NCI-H226 (cell line): ENCODE measurements at places on chromosomes 7 and 10.

DNA sequence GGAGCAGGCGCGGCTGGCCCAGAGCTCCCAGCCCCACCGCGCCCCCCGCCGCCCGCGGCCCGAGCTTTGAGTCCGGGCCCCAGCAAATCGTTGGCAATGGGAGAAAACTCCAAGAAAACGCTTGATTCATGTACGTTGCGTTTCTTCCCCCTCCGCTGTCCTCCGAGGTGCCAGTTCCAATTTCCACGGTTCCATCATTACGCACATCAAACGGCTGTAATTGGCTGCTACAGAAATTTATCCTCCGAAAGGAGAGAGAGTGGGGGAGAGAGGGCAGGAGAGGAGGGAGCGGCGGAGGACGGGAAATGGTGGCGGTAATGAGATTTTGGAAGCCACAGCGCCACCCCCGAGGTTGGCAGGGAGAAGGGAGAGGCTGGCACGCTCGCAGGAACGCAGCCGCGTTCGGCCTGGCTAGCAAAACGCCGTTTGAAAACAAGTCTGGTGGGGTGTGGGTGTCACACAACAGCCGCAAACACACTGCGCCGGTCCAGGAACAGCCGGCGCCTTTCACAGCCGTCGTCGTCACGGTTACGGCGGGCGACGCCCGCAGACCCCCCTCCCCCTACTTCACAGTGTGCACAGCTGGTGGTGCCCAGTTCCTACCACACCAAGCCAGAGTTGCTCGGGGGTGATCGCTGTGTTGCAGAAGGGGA, 57.5 kb downstream of the UNCX start:
- no peak for DNase-seq

- no peak for DNase-seq
These were observed 183.5 kb downstream of the RNF133 start for GRCh38 chr7:122515404-122515803.

DNA sequence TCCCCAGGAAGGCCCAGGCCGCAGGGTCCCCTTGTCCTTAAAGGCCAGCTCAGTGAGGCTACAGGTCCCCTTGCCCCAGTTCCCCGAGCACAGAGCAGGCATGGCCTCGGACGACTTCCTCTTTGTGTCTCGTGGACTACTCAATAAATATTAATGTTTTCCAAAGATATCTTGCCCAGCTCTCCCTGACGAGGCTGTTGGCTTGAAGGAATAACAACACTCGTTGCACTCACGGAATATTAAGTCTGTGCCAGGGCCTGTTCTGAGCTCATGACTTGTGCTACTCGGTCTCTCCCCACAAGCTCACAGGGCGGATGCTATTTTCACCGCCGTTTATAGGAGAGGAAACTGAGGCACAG, 68.2 kb downstream of the CUX1 start:
- DNase-seq, result no peak

DNA sequence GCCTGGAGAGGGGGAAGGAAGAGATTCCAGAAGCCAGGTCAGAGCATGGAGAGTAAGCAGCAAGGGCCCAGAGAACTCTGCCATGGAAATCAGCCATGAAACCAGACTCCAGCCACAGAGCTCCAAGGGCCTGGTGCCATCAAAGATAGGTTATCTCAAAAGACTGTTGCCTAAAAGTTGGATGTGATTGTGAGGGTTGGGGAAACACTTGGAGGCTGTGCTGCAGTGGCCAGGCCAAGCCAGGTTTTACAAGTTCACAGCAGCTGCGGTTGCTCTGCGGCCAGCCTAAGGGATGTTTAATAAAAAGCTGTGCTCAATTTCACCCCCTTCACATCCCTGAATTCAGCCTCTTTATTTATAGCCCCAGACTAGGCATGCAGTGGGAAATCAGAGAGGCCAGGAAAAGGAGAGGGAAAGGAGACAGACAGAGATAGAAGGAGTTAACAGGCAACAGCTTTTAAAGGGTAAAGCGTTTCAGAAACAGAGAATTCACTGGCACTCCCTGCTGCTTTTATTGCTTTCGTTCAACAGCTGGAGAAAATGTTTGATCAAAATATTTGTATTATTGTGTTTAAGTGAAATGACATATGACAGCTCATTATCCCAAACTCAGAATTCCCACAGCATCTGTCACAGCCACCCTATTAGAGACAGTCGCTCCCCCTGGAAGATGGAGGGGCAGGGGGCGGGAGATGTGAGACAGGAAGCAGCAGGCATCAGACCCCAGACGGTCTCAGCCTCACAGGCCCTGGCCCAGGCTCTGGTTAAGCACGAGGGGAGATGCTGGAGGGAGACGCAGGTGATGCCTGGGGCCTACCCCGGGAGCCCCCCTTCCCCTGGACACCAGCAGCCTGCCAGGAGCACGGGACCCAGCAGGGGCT, 140.1 kb downstream of the GLI3 start:
- DNase-seq, result peak; percentile 48

- DNase-seq, result no peak
These were observed 641.8 kb upstream of the SEMA3D start for GRCh38 chr7:85828614-85829013.

GRCh38 chr10:61869774-61870525, 31.5 kb upstream of the ARID5B start:
- peak; percentile 60 for DNase-seq

GRCh38 chr10:130470973-130471372, 334.8 kb downstream of the GLRX3 start:
- DNase-seq, result no peak

DNA sequence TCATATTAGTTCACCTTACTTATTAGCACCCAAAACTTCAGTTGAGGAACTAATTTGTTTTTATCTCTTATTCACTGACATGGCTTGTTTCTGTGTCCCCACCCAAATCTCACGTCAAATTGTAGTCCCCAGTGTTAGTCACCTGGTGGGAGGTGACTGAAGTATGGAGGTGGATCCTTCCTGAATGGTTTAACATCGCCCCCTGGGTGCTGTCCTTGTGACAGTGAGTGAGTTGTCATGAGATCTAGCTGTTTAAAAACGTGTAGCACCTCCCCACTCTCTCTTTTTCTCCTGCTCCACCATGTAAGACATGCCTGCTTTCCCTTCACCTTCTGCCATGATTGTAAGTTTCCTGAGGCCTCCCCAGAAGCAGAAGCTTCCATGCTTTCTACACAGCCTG, 75.0 kb upstream of the HECTD2 start:
- no peak for DNase-seq

DNA sequence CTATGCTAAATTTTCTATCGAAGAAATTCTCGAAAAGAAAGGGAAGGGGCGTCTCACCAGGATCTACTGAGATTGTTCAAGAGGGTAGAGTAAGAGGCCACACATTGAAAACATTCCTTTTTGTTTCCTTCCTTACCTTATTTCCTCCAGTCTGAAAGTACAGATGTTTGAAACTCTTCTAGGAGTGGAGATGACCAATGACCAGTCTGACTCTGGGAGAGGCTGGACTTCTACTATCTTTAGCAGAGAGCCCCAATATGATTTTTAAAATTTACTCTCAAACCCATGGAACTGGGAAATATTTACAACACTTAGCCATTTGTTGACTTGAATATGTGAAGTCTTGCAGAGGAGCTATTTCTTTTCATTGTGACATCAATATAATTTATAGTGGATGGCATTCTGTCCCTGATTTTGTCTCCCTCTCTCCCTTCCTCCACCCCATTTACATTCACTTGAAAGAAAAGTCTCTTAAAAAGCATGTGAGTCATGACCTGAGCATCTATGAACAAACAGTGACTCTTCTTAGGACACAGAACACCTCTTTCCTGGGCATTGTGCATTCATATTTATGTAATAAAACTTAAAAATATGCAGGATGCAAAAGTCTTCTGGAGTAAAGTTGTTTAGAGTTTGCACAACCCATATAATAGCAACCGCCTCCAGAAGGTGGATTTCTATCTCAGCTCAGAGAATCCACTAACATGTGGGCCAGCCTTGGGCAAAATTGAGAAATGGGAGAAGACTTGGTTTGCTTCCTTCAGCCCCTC, 31.2 kb upstream of the BMPER start:
- DNase-seq, result peak; percentile 74

- no peak for DNase-seq
These were observed 109.5 kb downstream of the ADCY1 start for GRCh38 chr7:45683556-45684148.

DNA sequence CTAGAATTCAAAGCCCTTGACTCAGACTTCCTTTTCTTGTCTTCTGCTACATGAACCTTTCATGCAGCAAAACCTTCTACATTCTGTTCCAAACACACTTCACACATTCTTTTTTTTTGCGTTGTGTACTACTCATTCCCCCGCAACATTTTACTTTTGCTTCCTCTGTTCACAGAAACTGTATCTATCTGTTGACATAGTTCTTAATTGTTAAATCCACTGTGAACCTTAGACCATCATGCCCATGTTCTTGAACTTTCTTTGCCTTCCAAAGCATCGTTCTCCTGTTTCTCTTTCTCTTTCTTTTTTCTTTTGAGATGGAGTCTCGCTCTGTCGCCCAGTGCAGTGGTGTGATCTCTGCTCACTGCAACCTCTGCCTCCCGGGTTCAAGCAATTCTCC, 14.2 kb downstream of the CCSER2 start:
- DNase-seq, result no peak

- DNase-seq, result no peak
These were observed 16.7 kb downstream of the AQP1 start for GRCh38 chr7:30928254-30928872.

GRCh38 chr10:127012769-127013152, 107.5 kb downstream of the DOCK1 start:
- DNase-seq, result no peak
